ENCODE measurements at places on chromosomes 3 and 15.
A peak's percentile ranks its signal among the peaks of the same experiment; 100 is the strongest.

- no peak for DNase-seq
Observed at GRCh38 chr3:193335031-193335430, 43.5 kb downstream of the ATP13A5 start.

DNA sequence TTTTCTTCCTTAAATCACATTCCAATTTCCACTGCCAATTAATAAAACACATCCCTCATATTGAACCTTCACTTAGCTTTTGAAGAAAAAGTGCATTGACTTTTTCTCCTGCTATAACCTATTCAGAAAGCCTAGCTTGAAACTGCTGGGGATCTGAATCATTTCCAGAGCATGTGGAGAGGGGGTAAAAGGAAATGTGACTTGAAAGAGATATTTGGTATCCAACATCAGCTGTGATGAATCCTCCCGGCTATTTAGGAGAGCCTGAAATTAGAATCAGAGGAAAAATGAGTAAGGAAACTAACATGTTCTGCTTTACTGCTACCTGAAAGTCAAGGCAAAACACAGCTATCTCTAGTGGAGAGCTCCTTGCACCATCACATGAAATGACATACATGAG lies 2.6 kb upstream of the GNB5 start:
- no peak for DNase-seq

GRCh38 chr3:17032407-17033034 lies 147.8 kb downstream of the PLCL2 start:
- DNase-seq, result no peak

- no peak for DNase-seq
Observed at GRCh38 chr3:102079809-102080197, 230.5 kb downstream of the NFKBIZ start.

- DNase-seq, result no peak
Observed at GRCh38 chr15:98025237-98025636, 64.7 kb downstream of the ARRDC4 start.

DNA sequence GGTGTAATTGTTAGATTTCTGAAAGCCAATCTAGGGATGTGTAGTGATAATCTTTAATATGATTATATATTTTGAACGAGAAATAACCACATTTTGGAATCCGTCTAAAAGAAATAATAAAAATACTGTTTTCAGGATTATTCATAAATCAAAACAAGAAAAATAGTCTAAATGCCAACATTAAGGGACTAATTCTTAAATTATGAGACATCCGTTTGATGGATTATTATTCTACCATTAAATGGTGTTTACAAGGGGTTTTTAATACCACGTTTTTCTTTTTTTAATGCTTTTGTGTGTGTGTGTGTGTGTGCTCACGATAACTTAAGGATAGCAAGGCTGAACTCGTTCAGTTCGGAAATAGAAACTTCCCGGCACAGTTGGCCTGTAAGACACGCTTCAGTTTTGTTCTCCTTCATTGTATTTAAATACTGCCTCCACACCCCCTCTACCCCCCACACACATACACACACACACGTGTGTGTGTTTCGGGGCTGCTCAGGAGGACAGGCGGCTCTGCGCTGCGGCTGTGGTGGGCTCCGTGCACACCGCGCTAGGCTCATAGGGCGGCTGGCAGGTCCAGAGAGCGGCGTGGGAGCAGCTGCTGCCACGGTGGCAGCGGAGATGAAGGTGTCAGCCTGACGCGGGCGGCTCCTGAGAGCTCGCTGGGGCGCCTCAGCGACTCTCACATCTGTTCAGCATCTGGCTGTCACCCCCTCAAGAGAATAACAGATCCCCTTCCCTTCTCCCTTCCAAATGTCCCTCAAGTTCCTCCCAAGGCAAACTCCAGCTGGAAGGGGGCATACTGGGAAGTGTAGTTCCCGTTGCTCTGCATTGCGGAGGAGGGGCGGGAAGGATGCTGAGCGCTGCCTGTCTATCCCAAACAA lies 23.0 kb upstream of the ANP32A start:
- DNase-seq, result no peak

DNA sequence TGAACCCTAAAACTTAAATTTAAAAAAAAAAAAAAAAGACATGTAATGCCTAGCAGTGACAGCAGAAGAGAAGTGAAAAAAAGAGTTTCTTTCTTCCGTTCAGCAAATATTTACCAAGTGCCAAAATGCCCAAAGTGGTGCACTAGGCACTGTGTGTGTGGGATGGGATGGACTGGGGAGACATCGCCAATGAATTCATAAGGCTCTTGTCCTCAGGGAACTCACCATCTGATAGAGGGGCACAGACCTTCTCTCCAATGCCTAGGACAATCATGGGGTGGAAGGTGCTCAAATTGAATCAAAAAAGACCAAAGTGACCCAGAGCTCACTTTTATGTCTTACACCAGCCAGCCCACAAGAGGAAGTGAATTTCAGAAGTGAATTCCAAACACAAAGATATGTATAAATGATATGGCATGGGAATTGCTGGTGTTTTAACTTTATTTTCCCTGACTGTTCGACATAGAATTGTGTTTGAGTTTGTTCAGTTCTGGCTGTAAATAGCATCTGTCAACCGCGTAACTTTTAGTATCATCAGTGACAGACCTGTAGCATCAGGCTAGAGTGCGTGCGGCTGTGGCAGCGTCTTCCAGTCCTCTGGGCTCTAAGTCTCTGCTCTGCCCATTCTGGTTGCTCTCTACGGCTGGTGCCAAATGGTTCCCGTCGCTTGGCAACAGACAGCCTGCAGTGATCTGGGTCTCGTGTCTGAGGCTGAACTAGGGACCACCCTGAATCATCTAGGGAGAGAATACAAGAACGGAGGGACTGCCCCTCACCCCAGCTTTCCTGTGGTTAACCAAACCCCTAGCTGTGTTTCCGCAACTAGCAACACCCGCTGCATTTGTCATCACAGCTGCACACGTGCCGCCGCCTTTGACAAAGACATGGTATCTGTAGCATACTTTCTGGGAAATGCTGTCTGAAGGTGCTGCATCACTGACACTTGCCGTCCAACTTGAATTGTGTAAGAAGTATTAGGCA lies 154.0 kb upstream of the THBS1 start:
- DNase-seq, result peak; percentile 71

DNA sequence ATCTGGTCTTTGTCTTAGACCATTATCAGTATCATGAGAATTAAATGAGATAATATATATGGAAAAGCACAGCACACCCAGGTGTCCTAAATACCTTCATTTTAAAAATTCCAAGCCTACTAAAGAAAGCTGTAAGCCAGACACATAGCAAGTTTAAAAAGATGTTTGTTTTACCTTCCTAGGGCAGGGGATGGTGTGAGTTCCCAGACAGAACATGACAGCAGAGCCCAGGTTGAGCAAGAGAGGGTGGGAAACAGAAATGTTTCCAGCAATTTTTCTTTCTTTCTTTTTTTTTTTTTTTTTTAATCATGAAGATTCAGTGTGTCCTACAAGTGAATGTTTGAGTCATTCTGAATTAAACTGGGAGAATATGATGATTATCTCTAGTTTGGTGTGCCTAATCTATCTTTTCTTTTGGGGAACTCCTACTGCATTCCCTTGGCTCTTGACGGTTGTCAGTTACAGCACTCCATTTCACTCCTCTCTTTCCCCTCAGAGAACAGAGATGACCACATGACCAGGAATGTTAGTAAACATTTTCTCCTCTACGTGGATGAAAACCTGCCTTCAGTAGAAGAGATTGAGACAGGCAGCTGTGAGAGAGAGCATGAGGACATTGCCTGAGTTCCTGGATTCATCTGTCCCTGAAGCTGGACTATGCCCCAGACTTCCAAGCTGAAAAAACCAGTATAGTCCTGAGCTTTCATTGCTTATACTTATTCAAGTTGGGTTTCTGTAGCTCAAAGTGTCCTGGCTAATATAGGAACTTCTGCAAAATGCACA lies 54.5 kb upstream of the ARL14 start:
- DNase-seq, result no peak

DNA sequence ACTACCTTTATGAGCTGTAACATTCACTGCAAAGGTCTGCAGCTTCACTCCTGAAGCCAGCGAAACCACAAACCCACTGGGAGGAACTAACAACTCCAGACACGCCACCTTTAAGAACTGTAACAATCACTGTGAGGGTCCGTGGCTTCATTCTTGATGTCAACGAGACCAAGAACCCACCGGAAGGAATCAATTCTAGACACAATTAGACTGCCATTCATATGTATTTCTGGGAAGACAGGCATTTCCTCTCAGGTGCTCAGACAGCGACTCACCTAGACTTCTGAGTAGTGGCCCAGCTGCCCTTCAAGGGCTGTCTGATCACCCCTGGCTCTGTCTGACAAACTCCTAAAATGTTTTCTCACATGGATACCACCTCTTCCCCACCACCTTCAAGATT lies 506.8 kb downstream of the PDCD6IP start:
- no peak for DNase-seq

DNA sequence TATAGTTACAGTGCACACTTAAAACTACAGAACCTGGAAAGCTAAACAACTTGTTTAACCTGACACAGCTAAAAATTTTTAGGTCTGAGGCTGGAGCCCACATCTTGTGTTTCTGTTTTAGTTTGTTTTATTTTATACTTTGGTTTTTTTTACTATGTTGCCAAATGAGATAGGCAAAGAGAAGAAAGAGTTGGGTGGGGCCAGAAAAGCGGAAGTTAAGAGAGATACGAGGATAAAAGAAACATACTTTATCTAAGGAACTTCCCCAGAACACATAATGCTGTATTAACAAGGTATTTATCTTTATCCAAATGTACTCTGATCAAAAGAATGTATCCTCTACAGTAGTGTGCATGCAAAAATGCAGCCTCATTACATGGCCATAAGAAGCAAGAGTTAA lies 1145.7 kb downstream of the EPHA3 start:
- no peak for DNase-seq

DNA sequence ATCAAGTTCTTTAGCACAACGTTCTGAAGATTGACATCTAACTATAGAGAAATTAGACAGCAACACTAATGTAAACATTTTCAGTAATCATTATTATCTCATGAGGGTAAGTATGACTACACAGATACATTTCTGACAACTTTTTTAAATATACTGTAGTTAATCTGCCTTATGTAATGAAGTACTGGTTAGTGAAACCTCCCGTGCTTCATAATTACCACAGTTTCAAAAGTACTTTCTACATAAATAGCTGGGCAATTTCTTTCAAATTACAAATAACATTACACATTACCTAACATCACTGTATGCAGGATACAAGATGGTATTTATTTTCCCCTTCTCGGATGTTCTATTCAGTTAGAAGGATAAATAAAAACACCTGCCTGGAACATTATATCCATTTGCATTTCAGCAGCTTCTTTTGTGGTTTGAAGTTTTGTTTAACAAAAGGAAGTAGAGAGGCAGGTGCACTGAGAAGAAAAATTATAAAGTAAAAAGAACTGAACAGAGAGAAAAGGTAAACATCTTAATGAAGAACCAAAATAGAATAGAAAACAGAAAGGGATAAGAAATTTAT lies 1241.5 kb upstream of the GBE1 start:
- no peak for DNase-seq

DNA sequence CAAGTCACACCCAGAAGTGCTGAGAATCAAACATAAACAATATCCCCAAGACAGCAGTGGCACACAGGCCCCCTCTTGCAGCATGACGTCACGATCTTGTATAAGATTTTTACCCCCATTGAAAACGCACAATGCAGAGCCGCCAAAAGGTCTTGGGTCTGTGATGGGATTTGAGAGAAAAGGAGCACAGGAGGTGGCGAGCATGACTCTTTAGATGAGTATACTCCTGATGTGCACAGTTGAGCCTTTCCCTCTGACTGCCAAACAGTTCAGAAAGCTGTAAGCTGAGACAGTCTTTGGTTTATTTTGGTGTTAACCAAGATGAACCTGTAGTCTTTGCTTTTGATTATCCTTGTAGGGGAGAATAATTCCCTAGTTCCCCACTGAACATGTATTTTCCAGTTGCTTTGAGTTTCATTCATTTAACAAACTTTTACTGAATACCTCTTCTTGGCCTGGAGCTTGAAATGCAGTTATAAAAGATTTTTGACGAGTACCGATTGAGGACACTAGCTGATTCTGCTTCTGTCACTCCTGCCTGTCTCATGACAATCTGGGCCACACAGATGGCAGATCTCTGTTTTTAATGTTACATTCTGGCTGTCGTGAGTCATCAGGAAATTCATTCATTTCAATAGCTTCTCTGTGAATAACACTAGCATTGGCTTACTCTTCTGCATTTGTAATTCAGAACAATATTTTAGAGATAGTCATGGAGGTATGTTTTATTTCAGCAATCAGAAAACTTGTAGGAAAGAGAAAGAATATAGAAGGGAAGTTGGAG lies 28.9 kb downstream of the CFAP91 start:
- no peak for DNase-seq

- no peak for DNase-seq
Observed at GRCh38 chr3:69353503-69353902, 32.4 kb downstream of the FRMD4B start.

Data from stimulated activated CD4-positive, alpha-beta T cell treated with anti-CD3 and anti-CD28 coated beads, Interleukin-15, amount 100 ng/mL, for 48 hours (primary cell).